Urinary bladder (tissue), 4 donors: ENCODE measurements at places on chromosomes 2 and 18.

DNA sequence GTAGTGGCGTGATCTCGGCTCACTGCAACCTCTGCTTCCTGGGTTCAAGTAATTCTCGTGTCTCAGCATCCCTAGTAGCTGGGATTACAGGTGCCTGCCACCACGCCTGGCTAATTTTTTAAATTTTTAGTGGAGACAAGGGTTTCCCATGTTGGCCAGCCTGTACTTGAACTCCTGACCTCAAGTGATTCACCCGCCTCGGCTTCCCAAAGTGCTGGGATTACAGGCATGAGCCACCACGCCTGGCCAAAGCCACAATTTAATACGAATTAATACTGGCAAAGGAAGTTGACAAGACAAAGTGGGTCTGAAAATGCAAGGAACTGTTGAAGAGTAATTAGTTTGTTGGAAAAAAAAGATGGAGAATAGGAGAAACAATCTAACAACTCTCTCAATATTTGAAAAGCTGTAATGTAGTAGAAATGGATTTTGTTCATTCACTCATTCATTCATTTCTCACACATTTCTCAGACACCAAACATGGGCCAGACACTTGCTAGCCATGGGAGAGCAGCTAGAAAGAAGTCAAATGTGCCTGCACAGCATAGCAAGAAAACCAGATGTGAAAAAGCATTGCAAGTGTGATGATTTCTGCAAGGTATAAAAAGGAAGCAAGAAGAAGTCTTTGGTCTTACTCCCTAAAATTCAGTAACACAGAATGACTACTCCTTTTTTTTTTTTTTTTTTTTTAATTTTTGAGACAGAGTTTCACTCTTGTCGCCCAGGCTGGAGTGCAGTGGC, 39.4 kb upstream of the ATL2 start:
- no peak for DNase-seq

GRCh38 chr2:191675807-191676721, 1.9 kb upstream of the NABP1 start:
- DNase-seq: no peak

- no peak for DNase-seq
These were observed 238.9 kb downstream of the XIRP2 start for GRCh38 chr2:167127135-167127534.

DNA sequence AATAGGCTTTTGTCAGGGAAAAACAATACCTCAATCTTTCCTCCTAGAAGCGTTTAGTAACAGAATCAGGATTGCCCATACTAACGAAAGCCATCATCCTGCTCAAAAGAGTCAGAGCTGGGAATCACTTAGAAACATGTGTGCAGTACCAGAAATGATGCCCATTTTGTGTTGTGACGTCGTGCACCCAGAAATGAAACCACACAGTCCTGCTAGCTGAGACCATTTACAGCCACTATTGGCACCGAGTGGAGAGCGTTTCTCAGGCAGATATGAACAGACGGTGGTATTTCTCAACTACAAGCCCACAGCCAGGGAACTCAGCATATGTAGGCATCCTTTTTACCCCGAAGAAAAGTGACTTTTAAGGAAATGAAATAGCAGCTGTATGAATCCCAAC, 284.3 kb upstream of the LRATD1 start:
- no peak for DNase-seq

DNA sequence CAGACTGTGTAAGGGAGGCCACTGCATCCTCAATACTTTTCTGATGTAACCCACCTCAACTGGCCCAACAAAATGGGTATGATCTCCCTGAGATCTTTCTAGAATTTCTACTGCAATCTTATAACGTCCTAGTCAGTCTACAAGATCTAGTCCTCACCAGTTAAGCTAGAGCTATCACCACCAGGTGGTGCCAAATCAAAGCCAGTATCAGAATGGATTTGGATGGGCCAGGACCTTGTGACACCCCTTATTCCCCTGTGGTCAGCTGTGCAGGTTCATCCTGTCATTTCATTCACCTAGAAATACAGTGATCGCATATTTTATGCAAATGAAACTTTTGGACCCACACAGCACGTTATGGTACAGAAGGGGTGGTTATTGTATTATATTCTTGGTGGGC, 90.3 kb downstream of the OLA1 start:
- DNase-seq: no peak

- no peak for DNase-seq
These were observed 40.4 kb upstream of the IMP4 start for GRCh38 chr2:130302164-130302886.

GRCh38 chr18:62128157-62128556, 58.7 kb downstream of the PIGN start:
- DNase-seq: no peak

DNA sequence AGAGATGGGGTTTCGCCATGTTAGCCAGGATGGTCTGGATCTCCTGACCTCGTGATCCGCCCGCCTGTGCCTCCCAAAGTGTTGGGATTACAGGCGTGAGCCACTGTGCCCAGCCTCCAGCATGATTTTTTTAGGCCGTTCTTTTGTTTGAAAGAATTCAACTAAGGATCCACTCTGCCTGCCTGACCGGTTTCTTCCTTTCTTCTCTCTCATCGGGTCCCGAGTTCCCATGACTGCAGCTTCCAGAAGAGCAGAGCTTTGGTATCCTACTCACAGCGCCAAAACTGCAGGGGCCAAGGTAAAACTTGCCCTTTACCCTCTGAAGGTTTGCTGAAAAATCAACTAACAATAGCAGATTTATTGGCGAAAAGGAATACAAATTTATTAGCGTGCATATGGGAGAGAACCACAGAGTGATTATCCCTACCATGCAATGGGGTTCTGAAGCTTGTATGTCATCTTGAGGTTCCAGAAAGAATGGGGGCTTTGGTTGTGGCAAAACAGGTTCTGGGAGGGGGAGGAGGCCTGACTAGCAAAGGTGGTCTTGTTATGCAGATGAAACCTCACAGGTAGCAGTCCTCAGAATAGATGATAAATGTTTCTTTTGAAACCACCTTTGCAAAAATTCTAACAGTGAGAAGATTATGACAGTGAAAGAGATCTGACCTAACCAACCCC, 87.0 kb upstream of the MSH6 start:
- no peak for DNase-seq
